ENCODE measurements at places on chromosomes 3 and 15.

DNA sequence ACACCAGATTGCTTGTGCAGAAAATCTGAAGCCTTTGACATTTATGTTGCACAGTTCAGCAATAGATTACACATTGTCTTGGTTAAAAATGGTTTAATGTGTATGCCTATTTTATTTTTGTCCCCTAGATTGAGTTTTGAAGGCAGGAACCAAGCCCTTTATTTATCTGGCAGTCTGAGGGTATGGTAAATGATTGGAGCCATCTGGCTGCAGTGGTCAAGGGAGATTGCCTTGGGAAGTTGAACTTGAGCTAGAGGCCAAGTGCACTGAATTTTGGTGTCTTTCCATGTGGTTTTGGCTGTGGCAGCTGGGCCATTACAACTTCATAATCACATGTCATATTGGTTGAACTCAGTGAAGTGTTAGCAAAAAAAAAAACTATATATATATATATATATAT is 248.7 kb upstream of the C2CD4B start:
- no peak for DNase-seq

DNA sequence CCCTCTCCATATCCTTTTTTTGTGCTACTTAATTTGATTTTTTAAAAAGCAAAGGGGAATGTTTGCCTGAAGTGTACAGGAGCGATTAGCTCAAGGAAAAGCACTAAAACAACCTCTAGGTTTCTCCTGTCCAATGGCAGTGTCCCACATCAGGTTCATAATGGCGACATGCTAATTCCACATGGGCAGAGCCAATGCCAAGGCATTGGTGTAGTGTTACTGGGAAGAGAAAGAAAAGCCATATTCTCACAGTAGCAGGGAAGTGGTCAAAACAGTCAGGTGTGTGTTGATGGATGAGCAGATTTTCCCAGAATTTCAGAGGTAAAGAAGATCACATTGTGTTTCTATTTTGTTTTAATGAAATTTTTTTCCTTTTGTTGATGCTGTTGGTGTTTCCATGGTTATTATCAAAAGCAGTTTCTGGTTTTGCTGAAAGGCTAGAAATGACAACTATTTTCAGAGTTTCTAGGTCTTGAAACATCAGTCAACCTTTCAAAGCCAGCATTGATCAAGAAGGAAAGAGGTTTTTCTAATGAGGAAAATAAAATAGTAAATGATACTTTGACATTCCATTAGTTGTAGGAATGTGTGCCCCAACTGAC is 65.2 kb downstream of the FNDC3B start:
- DNase-seq: no peak

DNA sequence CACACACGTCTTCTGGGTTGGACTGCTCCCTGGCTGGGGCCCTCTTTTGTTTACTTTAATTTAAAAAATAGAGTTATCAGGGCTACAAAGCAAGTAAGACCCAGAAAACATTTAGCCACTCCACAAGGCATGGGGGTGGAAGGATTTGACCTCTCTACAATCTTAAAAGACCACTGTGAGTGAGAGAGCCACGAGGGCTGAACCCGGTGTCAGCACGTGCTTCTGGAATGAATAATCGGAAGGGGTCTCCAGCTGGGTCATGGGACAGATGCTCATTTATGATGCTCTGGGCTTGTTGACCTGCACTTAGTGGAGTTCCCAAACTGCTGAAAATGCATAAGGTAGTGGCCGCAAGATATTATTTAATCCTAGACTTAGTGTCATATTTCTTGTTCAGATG is 52.4 kb downstream of the EIF4E3 start:
- no peak for DNase-seq

DNA sequence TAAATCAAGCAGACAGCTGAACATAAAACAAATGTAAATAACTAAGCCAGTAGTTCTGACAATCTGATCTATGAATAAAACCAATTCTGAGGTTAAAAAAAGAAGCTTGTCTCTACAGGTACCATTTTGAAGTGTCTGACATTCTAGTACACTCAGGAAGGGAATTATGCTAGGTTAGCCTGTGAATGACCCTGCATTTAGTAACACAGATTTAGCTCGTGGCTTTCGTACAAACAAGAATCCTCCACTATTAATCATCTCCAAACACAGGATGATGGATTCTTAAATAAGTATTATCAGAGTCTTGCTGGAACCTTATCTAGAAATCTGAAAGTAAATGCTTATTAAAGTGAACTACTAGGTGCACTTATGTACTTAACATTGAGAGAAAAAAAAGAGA is 1120.1 kb downstream of the ROBO1 start:
- peak; percentile 40 for DNase-seq

DNA sequence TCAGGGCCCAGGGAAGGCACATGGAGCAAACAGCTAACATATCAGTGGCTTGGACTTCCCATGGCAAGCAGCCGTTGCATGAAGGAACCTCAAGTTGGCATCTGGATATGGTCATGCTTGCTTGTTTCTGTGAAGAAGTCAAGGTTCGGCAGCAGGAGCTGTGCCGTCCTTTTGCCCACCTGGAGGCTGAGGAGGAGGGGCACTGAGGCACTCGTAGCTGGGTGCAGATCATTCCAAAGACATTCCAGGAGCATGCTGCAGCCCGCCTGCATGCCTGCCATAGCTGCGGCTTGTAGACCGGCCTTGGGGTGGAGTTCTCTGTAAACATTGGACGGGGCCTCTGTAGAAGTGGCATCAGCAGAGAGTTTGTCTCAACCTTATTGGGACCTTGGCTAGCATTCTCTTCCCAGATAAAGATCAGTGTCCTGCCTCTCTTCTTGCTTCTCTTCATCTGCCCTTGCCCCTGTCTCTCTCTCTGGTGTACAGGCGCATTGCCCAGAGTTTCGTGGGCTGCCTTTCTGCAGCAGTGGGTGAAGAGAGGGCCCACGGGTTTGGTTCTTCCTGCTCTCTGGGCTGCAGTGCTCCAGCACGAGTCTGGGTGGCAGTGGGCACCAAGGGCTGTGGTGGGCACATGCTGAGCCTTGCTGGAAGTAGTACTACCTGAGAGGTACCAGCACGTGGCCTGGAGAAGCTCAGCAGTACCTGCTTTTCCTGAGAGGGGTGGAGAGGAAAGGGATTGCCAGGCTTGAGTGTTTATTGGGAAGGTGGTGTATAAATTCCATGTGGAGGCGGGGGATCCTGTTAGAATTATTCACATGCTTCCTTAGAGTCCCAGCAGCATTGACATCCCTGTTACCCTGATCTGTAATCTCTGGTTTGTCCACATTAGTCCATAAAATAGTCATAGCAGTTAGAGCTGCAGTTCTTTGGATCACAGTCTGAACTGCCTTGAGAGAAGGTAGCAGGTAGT is 49.4 kb downstream of the CHCHD6 start:
- peak; percentile 60 for DNase-seq
